ENCODE measurements at places on chromosomes 16 and 17.
A peak's percentile ranks its signal among the peaks of the same experiment; 100 is the strongest.

DNA sequence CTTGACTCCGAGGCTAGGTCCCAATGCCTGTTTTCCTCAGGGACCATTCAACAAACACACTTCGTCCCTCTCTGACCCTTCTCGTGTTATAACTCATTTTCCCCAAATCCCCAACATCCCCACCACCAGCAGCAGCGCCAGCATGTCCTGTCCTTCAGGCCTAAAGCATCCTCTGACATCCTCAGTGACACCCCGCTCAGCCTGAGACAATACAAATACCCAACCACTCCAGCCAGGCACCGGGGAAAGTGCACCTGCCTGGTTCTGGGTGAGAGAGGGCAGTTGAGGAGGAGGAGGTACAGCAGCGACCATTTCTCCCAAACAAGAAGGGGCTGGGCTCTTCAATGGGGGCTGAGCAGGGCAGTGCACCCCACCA is 4.7 kb downstream of the MNT start:
- DNase-seq = no peak

- DNase-seq = peak; percentile 68
These were observed 80.1 kb downstream of the DNAH17 start for GRCh38 chr17:78497115-78497540.

DNA sequence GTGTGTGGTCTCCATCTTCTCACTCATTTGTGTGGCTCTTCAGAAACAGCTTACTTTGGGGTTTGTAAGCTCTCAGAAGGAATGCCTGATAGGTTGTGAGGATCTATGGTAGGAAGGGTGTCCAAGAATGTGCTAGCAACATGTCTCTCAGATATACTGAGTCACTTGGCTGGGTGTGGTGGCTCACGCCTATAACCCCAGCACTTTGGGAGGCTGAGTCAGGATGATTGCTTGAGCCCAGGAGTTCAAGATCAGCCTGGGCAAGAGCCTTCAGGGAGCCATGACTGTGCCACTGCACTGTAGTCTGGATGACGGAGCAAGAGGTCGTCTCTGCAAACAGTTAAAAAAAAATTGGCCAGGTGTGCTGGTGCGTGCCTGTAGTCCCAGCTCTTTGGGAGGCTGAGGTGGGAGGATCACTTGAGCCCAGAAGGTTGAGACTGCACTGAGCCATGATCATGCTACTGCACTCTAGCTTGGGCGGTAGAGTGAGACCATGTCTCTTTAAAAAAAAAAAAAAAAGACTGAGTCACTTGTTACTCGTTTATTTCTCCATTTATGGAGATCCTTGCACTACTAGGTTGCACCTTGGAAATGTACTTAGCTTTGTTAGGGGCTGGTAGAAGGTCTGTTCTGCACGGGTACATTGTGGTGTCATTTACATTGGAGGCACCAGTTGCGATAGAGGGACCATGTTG is 232.0 kb downstream of the SNX29 start:
- DNase-seq = no peak

- no peak for DNase-seq
These were observed 2339.5 kb downstream of the TP53TG3F start for GRCh38 chr16:35798885-35799426.

DNA sequence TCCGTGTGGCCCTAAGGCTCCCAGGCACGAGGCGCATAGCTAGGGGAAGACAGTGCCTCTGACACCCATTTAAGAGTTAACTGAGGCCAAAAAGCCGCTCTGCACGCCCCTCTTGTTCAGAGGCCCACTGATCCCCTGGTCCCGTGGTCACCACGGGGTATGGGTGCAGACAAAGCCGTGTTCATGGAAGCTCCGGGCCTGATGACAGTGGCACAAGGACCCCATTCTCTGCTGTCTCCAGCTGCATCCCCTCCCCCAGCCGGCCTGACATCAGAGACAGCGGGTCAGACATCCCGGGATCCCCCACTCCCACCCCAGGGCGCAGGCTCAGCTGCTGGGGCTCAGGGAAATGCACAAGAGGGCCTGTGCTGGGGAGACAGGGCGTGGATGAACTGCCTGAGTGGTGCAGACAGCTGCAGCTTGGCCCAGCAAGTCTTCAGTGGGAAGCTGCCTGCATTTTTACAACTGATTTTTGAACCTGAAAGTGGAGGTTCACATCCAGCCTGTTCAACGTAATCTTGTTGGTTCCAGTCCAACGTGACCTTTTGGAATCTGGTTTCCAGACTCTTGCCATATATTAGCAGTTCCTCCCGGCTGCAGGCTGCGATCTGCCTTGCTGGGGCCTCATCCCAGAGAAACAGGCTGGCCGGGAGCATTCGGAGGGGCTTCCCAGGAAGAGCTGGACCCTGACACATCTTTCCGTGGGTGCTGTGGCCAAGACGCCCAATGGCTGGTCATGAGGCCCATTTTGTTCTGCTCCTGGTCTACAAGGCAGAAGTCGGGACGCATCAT is 9.7 kb upstream of the BAHCC1 start:
- DNase-seq = no peak

GRCh38 chr17:38705523-38705802 is 390 bp downstream of the MLLT6 start:
- DNase-seq = no peak

GRCh38 chr17:36937001-36937958 is at the start of gene LHX1:
Gene LHX1, plus strand, starts transcription at chr17:36937475. Its CDS starts 723 bp downstream, at chr17:36938198.
- peak; percentile 19 for DNase-seq

- DNase-seq = no peak
These were observed 946 bp downstream of the OSGIN1 start for GRCh38 chr16:83953796-83954576.

DNA sequence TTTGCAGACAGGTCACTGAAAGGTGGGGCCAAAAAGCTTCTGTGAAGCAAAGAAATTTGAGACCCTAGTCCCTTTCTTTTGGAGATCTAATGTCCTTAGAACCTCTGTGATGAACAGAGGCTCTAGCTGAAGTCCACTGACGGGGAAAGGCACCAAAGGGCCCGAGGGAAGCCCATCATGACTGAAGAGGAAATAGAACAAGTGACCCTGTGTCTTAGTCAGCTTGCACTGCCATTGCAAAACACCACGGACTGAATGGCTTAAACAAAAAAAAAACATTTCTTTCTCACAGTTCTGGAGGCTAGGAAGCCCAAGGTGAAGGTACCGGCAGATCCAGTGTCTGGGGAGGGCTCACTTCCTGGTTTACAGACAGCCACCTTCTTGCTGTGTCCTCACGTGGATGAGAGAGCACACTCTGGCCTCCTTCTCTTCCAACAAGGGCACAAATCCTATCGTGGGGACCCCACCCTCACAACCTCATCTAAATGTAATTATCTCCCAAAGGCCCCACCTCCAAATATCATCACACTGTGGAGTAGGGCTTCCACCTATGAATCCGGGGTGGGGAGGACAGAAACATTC is 24.3 kb upstream of the ASGR2 start:
- no peak for DNase-seq

GRCh38 chr17:58244963-58245362 is 6.6 kb downstream of the LPO start:
- DNase-seq = no peak

GRCh38 chr16:56653218-56653617 is 1.5 kb downstream of the MT1B start:
- DNase-seq = no peak

GRCh38 chr17:50406578-50406977 is 9.3 kb upstream of the LRRC59 start:
- DNase-seq = no peak

- DNase-seq = peak; percentile 66
These were observed 163.4 kb upstream of the CIBAR2 start for GRCh38 chr16:85275533-85276249.

- no peak for DNase-seq
These were observed 22.5 kb upstream of the MYO15B start for GRCh38 chr17:75565066-75565465.

- no peak for DNase-seq
These were observed 505.9 kb downstream of the HS3ST4 start for GRCh38 chr16:26197707-26198106.

DNA sequence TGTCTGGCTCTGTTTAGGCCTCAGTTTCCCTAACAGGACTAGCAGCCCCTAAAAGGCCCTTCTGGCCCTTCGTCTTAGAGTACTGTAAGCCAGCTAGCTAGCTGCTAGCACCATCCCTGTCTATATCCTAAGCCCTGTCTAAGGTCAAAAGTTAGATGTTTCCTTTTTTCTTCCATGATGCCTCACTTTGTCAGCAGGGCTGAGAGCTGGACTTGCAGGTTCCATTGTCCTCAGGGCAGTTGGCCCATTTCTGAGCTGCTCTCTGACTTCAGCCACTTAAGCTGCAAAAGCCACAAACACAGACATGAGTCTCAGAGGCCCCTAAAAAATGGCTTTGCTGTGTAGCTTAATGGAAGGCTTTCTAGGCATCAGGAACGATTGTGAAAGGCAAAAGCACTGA is 187.7 kb downstream of the CBLN1 start:
- DNase-seq = no peak

- no peak for DNase-seq
These were observed 25.0 kb upstream of the C16orf78 start for GRCh38 chr16:49348408-49349176.

GRCh38 chr17:13642188-13642587 is 40.5 kb upstream of the HS3ST3A1 start:
- DNase-seq = no peak

DNA sequence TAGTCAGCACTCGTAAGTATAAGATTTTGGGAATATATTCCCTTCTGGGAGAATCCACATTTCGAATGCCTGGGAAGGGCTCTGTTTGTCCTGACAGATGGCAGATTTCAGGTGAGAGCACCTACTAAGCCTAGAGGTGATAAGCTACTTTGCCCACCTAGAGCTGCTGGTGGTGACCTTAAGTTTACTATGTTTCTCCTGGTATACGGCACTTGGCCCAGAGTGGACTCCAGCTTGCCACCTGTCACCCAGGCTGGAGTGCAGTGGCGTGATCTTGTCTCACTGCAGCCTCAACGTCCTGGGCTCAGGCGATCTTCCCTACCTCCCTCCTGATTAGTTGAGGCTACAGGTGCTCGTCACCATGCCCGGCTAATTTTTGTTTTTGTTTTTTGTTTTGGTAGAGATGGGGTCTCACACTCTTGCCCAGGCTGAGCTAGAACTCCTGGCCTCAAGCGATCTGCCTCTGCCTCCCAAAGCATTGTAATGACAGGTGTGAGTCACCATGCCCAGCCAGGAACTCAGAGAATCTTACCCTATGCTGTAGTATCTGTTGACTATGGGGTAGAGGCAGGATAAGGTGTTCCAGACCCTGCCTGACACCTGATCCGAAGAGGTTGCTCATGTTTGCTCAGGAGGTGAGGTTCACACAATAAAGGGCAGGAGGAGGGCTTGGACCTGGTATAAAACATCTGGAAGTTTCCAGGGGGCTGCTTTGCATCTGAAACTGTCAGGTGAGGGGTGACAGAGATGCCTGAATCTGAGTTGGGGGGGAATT is at the start of gene ZG16:
TSS of gene ZG16 (plus strand) at position 681 of the 775 bp plus-strand sequence. CDS start 1,011 bp downstream, outside the sequence.
- DNase-seq = no peak

GRCh38 chr17:47265983-47266541 is 12.4 kb downstream of the ITGB3 start:
- DNase-seq = no peak

DNA sequence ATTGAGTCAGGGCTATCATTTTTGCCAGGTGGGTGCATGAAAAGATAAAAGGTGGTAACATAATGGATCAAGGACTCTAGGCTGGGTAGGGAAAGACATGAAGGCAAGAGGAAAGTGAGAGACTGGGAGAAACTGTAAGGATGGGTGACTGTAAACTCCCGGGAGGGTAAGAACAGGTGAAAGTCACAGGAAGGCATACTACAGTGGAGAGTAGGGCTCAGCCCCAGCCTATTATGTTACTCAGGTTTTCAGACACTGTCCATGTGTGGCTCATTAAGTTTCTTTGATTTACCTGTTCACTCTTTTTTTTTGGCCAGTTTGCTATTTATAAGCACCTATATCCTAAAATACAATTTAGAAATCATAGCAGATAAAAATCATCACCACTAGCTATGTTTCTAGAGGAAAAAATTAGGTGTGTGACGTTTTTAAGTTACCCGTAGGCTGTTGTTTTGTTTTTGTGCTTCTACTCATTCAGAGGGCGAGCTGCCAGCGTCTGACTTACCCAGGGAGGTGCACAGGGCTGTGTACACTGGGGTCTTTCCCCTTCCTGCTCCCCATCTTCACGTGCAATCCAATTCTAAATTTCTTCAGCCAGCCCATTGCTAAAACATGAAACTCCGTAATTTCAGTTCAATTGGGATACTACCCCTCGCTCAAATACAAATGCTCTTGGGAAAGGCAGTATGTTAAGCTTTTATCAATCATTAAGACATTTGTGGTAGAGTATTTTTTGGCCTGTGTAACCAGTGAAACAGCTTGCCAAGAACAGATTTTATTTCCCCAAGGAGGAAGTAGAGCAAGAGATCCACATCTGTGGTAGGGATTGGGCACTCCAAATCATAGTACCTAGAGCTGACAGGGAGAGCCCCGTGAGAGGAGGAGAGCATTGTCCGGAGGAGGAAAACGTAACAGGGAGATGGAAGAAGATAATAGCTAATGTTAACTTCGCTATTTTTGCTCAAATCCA is 21.7 kb upstream of the VWA3A start:
- DNase-seq = no peak

DNA sequence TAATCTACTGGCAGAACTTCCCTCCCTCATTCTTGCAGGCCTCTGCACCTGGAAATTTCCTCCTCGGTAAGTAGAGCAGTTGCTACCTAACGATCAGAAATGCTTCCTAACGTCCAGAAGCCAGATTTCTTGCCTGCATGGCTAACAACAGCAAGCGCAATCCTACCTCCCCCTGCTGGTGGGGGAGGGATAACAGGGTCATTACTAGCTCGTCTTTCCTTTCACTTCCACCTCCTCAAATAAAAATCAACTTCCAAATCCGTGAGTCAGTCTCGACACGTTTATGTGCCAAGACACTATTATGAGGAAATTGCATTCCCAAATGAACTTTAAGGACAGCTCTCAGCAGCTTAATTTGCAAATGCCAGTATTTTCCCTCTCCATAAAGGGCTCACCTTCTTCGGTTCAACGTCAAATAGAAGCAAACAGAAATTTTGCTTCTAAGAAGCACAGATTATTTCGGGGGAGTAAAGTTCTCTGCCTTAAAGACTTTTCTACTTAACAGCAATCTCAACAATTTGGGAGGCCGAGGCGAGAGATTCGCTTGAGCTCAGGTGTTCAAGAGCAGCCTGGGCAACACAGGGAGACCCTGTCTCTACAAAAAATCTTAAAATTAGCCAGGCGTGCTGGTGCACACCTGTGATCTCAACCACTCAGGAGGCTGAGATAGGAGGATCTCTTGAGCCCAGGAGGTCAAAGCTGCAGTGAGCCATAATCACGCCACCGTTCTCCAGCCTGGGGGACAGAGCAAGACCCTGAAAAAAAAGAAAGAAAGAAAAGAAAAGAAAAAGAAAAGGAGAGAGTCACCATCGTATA is 188.6 kb upstream of the PSMD7 start:
- peak; percentile 28 for DNase-seq

GRCh38 chr16:84790301-84790700 is 29.5 kb upstream of the CRISPLD2 start:
- DNase-seq = no peak
